NCI-H1694 (cell line): ENCODE measurements at places on chromosomes 3 and 15.
A peak's percentile ranks its signal among the peaks of the same experiment; 100 is the strongest.

DNA sequence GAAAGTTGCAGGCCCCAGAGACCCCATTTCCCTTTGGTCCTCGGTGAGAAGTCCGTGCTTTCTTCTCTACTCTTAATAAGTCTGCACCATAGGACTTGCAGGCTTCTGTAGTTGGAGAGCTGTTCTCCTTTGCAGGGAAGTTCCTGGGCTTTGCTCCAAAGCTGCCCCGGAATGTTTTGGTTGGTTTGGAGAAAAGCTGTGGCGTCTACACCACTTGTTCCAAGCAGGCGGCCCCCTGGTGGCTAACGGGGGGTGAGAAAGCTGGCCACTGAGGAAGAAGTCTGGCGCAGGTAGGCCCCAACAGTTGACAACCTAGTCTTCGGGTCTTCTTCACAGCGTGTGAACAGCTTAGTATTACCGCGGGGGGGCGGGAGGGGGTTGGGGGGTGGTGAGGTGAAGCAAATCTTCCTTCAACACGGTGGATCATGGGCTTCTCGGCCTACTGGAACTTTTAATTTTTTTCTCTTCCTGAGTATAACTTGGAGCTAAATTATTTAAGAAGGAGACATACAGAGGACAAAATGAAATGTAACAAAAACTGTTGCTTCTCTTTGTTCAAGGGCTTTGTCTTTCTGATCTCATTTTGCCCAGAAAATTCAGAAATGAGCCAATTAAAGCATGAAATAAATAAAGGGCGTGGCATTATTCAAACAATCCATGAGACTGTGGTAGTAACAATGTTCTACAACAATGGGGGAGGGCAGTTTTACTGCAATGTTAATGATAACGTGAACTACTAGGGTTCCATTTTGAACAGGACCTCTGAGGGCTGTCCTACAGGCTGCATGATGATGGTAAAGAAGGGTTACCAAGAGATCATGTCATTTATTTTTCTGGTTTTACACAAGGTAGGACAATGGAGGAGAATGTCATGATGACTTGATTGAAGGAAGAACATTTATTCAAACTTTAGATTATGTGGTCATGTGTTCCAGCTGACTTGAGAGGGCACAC is 2.2 kb upstream of the THRB start:
- DNase-seq: no peak

DNA sequence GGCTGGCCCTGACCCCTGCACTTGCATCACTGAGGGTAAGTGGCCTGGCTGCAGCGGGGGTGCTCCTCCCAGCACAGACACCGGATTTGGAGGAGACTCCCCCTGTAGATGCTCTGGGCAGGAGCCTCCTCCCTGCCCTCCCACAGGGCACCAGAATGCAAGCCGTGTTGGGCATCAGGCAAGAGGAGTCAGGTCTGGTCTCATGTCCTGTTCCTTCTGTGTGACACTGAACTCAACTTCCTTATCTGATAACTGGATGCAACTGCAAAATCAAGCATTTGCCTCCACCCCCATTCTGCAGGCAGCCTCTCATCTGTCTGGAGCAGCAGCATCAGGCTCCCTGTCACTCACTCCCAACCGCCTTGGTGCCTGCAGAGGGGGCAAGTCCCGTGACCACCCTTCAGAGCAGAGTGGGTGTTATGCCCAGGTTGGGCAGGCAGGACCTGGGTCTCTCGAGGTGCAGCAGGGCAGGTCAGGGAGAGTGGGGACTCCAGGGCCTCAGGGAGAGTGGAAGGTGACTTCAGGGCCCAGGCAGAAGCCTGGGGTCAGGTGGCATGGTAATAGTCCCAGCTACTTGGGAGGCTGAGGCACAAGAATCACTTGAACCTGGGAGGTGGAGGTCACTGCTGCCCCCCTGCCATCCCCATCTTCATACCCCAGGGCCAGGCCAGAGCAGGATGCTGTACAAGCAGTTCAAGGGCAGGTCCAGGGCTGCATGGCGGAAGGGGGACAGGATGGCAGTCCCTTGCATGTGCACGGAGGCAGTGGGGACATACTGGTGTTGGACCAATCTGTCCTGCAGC is 10.5 kb upstream of the RPL29 start:
- DNase-seq: no peak

GRCh38 chr3:157876556-157876955 is 229.7 kb downstream of the SHOX2 start:
- no peak for DNase-seq

- no peak for DNase-seq
These were observed 33.9 kb upstream of the STT3B start for GRCh38 chr3:31498791-31499190.

- no peak for DNase-seq
These were observed 216.3 kb downstream of the STAG1 start for GRCh38 chr3:136535906-136536305.

DNA sequence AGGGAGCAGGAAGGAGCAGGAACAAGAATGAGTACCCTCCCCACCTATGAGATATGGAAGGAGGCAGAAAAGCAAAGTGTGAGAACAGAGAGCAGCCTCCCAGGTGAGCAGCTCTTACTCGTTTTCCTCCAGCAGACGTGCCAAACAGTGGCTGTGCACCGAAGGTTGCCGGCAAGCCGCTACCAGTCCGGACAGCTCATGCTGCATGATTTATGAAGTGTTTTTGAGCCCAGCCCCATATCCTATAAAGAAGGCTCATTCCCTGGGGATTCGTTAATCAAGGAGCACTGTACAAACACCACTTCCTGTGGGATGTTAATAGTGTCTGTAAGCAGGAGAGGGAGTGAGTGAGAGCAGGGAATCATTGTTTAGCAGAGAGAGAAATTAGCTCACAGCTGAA is 118.3 kb upstream of the FOXB1 start:
- DNase-seq: peak; percentile 85

- peak; percentile 49 for DNase-seq
These were observed 136.8 kb upstream of the CCDC54 start for GRCh38 chr3:107240183-107241091.

GRCh38 chr3:194690501-194691372 is 5.1 kb downstream of the FAM43A start:
- no peak for DNase-seq

DNA sequence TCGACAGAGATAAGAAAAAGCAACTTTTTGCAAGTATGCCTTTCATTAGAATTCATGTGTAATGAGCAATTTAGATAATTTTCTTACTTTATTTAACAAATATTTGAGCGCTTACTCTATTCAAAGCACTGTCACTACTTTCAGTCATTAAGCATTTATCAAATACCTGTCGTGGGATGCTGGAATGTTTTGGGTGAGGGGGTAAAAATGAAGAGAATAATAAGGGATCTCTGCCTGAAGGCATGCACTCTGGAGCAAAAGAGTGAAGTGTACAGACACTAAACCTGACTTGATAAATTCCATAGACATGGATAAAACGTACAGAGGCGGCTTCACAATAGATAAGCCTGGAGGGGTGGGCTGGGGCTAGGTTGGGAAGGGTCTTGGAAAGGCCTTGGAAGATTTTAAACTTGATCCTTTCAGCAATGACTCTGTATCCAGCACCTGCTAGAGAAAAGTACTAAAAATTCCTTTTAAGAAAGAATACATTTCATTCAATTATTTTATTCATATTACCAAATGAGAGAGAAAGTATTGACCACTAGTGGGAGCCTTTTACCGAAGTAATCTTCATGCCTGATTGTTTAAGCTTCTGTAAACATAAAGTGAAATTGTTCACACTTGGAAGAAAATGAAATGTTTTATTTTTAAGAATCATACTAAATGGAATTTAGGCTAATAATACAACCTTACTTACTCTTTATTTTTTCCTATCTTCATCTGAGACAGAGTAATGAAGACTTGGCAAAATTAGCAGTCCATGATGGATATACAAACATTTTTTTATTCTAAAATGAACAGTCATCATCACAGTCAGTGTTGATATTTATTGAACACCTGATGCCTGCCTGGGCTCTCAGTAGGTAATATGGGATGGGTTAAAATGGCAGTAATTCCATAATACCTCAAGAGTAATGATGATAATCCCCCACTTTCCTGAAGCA is 113.2 kb downstream of the PPP2R3A start:
- peak; percentile 71 for DNase-seq

DNA sequence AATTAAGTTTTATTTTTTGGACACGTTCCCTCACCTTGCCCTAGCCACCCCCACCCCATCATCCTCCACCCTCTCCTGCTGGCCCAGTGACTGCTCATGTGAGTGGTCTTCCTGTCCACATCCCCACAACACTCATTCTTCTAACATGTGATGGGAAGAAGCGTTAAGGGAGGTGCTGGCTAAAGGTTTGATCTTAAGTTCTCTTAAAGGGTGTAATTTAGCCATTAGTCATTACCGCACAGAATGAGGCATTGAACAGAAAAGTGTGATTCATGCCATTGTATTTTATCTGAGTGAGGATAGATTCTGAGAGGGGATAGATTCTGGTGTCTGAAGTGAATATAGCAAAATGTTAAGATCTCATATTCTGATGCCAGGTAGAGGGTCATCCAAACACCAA is 272.9 kb upstream of the TPM1 start:
- no peak for DNase-seq

DNA sequence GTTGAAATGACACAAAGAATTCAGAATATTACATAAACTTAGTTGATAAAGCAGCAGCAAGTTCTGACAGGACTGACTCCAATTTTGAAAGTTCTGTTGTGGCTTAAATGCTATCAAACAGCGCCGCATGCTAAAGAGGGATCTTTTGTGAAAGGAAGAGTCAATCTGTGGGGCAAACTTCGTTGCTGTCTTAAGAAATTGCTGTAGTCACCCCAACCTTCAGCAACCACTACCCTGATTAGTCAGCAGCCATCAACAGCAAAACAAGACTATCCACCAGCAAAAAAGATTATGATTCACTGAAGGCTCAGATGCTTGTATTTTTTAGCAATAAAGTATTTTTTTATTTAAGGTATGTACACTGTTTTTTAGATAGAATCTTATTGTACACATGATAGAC is 14.2 kb downstream of the CRBN start:
- DNase-seq: no peak

GRCh38 chr3:55608301-55608937 is 121.3 kb upstream of the WNT5A start:
- DNase-seq: no peak

GRCh38 chr3:101900316-101900715 is 51.0 kb downstream of the NFKBIZ start:
- no peak for DNase-seq

DNA sequence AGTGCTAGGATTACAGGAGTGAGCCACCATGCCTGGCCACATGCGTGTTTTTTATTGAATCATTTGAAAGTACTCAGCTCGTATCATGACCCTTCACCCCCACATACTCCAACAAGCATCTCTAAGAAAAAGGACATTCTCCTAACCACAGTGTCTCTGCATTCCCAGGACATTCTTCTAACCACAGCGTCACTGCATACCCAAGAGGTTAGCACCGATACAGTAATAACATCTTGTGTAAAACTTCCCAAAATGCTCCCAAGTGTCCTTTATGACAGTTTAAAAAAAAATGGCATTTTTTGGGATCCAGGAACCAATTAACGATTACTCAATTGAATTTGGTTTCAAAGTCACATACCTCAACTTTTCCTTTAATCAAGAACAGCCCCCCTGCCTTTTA is 39.6 kb downstream of the FLNB start:
- DNase-seq: no peak

DNA sequence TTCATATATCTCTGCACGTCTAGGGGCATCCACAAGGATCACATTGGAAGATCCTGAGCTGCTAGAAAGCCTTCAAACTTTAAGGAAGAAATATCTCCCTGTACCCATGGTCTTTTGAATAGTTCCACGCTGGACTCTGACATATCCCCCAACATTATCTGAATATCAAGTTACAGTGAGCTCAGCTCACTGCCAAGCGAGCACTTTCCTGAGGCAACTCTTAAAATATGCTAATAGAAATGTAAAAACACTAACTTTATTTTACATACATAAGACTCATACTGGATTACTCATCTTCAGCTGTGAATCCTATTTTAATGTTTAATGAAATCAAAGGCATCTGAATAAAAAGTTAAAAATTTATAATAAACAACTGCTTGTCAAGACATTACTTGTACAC is 420.2 kb upstream of the CCDC54 start:
- DNase-seq: no peak

GRCh38 chr3:172173316-172174254 is 134.2 kb downstream of the FNDC3B start:
- no peak for DNase-seq

- DNase-seq: no peak
These were observed 19.6 kb downstream of the NSUN3 start for GRCh38 chr3:94082391-94082937.

GRCh38 chr15:48515500-48515899 is 130.0 kb downstream of the FBN1 start:
- no peak for DNase-seq

DNA sequence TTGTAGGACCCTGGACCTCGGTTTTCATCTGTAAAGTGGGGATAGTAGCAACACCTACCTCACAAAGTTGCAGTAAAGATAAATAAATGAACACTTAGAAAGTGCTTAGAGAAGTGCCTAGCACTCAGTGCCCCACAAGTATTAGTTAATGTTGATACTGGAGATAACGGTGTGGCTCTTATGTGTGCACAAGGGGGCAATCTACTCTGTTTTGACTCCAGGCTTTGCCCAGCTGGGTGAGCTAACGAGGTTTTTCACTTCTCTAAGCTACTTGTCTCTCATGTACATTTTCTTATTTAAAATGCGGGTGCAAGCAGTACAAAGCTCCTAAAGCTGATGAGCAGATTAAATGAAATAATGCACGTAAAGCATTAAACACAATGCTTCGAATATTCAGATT is 193.5 kb upstream of the ICE2 start:
- no peak for DNase-seq

- no peak for DNase-seq
These were observed 103.5 kb downstream of the IMPG2 start for GRCh38 chr3:101216710-101217465.

GRCh38 chr15:54321426-54321825 is 343.2 kb downstream of the UNC13C start:
- no peak for DNase-seq

- DNase-seq: no peak
These were observed 126.8 kb downstream of the FRMD4B start for GRCh38 chr3:69259125-69259524.

GRCh38 chr3:107881509-107881908 is 209.3 kb downstream of the CD47 start:
- DNase-seq: no peak

DNA sequence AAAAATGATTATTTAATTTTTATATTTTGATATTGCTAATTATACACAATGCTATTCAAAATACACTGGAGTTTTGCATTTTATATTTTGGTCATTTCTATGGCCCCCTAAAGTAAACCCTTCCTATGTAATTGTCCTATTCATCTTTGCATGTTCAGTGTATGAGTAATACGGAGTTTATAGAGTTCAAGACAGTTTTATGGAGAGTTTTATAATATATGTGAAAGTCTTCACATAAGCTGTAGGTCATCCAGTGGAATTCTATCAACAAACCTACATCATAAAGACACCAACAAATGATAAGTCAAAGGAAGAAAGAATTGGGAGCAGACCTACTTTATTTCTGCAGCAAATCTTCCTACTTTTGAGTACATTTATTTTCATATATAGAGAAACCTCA is 1200.4 kb upstream of the EPHA6 start:
- no peak for DNase-seq

DNA sequence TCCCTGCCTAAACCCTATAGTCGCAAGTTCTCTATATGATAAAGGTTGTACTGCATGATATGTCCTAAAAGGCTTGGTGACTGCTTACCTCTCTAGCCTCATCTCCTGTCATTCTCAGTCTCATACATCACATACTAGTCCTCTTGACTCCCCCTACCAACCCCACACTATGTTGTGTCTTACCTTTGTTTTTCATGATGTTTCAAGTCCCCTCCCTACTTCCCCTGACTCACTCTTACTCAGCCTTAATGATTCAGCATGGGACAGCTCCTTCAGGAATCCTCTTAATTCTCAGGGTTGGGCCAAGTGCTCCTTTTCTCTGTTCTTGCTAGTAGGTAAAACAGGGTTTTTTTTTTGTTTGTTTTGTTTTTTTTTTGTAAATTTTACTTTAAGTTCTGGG is 49.6 kb downstream of the SLMAP start:
- DNase-seq: no peak
